ENCODE measurements at places on chromosomes 1 and 21.

GRCh38 chr1:201545851-201546492 lies 7.0 kb downstream of the NAV1 start:
- no peak for DNase-seq

- no peak for DNase-seq
These were observed 87.2 kb upstream of the CNIH3 start for GRCh38 chr1:224528900-224529299.

DNA sequence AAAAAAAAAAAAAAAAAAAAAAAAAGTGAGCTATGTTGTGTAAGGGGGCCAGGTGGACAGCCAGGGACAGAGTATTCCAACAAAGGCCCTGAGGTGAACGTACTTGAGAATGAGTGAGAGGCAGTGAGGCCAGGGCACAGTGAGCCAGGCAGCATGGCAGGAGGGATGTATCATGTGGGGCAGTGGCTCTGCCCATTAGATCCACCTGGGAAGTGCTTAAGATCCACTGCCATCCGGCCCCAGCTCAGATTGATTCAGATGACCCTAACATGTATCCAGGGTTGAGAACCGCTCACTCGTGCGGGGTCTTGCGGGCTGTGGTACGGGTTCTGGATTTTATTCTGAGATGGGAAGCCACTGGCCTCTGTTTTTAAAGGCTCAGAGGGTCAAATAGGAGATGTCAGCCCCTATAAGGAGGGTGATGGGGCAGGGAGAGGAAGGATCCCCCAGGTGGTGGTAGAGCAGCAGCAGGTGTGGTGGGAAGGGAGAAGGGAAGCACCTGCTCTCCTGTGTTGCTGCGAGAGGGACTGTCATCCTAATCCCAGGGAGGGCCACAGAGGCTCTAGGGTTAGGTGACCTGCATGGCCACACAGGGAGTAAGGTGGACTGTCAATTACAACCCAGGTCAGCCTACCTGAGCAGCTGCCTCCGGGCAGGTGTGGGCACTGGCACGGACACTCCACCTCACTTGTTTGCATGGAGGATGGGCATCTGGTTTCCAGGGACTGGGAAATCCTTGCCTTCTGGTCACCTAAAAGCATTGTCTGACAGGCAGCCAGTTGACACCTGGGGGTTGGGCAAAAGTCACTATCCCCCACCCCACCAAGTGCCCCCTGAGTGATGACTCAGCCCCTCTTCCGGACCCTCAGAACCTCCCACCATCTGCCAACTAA lies 31.6 kb downstream of the CDK18 start:
- no peak for DNase-seq

DNA sequence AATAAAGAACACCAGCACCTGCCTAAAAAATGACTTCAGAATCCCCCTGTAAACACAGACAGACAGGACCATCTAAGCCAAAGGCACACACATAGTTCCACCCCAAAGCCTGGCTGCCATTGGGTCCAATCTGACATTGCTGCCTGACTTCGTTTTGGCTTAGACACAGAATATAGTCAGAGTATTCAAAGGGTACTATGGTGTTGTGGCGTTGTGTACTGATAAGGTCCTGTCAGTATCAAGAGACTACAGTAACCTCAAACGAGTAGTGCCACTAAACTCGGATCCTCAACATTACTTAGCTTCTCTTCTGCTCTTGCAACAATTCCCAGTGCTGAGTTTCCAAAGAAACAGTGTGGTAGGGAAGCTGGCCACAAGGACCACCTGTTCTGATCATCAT lies 169.3 kb upstream of the NR5A2 start:
- DNase-seq: no peak

GRCh38 chr1:154714638-154715037 lies 106.7 kb upstream of the ADAR start:
- DNase-seq: no peak

- DNase-seq: no peak
These were observed 43.2 kb downstream of the SLC44A3 start for GRCh38 chr1:94863297-94863911.

DNA sequence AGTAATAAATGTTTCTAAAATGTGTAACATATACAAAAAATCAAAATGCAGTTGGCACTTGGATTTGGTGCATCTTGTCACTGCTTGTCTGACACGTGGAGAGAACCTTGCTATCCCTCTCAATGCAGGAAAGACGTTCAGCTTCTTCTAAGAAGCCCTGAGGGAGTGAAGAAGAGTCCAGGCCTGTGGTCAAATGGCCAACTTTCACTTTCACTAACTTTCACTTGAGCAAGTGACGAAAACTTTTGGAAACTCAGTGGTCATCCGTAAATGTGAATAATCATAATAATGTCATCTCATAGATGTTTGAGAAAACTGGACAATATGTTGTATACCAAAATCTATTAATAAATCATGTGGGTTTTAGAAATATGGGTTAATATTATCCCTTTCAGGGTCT lies 61.9 kb downstream of the ERG start:
- DNase-seq: no peak

GRCh38 chr1:245834002-245834401 lies 673.1 kb downstream of the SMYD3 start:
- no peak for DNase-seq

- no peak for DNase-seq
These were observed 90.4 kb downstream of the VPS26C start for GRCh38 chr21:37176716-37177115.

- DNase-seq: no peak
These were observed 19.1 kb downstream of the FUCA1 start for GRCh38 chr1:23848673-23849616.

- DNase-seq: no peak
These were observed 57.7 kb downstream of the PRDM2 start for GRCh38 chr1:13757693-13758092.

- no peak for DNase-seq
These were observed 676.1 kb downstream of the PTPRU start for GRCh38 chr1:29912425-29912824.
